NCI-H187 treated with DMSO at 0.1 percent for 48 hours (cell line): ENCODE measurements at places on chromosomes 2 and 18.

GRCh38 chr2:121653035-121653434 is 3.8 kb upstream of the CLASP1 start:
- no peak for DNase-seq

GRCh38 chr2:150555611-150556356 is 68.3 kb upstream of the RND3 start:
- no peak for DNase-seq

DNA sequence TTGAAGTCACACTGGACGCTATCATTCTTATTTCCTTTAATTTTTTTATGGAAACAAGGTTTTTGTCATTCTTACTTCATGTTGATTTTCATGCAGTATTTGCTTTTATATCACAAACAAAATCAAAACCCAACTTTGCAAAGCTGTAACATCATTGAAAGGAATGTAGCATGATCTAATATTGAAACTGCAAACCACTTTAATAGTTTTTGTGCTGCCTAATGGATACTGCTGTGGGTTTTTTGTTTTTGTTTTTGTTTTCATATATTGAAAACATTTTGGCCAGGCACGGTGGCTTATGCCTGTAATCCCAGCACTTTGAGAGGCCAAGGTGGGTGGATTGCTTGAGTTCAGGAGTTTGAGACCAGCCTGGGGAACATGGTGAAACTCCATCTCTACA is 81.6 kb downstream of the MAP2 start:
- DNase-seq = no peak

- no peak for DNase-seq
Measured at GRCh38 chr2:3712424-3712823, 9.0 kb downstream of the DCDC2C start.

- peak; percentile 77 for DNase-seq
Measured at GRCh38 chr2:6863792-6864191, 1.9 kb downstream of the CMPK2 start.

GRCh38 chr2:53668624-53669026 is 99.0 kb upstream of the CHAC2 start:
- DNase-seq = no peak

GRCh38 chr2:102336502-102336945 is 19.1 kb upstream of the IL18R1 start:
- no peak for DNase-seq

- no peak for DNase-seq
Measured at GRCh38 chr2:156797832-156798231, 361.7 kb downstream of the GPD2 start.

GRCh38 chr2:19490846-19491435 is 132.5 kb upstream of the OSR1 start:
- no peak for DNase-seq

DNA sequence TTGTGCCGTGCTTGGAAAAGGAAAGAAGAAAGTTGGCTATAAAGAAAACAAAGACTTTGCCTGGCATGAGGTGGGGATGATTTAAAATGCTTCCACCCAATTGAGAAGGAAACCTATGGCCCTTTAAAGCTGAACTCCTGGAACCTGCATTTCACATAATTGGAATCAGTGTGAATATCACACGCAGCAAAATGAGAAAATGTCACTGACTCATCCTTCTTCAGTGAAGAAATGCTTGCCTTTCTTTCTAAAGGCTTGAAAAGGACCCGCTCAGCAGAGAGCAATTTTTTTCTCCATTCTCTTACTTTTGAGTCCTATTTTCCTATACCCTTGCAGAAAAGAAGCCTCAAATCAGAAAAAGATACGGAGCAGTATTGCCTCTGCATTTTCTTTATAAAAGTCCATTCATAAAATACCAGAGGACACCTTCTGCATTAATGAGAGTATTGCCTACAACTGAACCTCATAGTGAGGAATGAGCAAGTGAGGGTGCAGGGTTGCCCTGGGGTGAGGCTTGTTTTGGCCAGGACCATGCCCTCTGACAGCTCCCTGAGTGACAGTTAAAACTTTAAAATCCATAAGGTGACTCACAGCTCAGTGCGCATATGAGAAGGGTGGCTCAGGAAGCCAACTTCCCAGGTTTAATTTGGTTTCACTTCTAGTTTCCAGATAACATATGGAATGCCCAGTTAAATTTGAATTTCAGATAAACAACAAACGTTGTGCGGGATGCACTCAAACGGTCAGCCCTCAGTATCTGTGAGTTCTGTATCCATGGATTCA is 191.9 kb upstream of the GYPC start:
- DNase-seq = no peak

- no peak for DNase-seq
Measured at GRCh38 chr2:16952805-16953204, 287.2 kb upstream of the CYRIA start.

DNA sequence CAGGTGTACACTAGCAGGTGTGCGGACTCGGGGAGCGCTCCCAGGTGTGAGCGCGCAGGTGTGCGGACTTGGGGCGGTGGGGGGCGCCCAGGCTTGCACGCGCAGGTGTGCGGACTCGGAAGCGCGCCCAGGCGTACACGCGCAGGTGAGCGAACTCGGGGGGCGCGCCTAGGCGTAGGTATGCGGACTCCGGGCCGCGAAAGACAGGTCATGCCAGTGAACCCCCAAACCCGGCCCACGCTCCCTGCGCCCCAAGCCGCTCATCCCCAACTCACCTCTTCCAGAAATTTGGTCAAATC is 342 bp downstream of the CYB5A start:
- no peak for DNase-seq

DNA sequence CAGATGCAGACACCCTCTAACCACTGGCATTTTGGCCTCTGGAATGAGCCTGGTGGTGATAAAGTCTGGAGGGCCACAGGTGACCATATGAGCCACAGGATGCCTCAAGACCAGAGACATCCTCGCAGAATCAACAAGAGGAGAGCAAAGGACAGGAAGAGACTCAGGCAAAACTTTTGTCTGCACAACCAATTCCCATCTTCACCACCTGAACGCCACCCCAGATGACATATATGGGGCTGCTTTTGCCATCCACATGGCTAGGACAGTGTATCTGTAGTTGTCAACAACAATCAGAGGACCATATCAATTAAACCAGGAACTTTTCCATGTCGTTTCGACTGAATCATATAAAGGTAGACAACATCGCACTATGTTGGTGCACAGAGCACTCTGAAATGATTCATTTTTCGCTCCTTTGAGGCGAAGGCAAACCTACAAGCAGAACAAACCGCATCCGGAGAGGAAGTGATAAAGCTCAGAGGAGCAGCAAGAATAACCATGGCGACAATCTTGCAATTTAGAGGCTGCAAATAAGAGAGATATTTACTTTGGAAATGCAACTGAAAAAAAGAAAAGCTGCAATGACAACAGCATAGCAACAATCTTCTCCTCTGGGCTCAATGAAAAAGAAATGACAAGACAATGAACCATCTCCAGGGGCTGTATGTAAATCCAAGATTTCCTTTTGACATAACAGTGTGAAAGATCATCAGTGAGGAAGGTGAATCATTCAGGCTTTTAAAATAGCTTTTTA is 204.5 kb downstream of the ARL4C start:
- DNase-seq = no peak

- DNase-seq = no peak
Measured at GRCh38 chr2:133553251-133553650, 15.0 kb downstream of the NCKAP5 start.

- DNase-seq = no peak
Measured at GRCh38 chr2:20490300-20491181, 43.7 kb downstream of the RHOB start.

GRCh38 chr18:2281086-2281485 is 290.2 kb downstream of the METTL4 start:
- no peak for DNase-seq

- no peak for DNase-seq
Measured at GRCh38 chr2:29769847-29770246, 151.5 kb downstream of the ALK start.

DNA sequence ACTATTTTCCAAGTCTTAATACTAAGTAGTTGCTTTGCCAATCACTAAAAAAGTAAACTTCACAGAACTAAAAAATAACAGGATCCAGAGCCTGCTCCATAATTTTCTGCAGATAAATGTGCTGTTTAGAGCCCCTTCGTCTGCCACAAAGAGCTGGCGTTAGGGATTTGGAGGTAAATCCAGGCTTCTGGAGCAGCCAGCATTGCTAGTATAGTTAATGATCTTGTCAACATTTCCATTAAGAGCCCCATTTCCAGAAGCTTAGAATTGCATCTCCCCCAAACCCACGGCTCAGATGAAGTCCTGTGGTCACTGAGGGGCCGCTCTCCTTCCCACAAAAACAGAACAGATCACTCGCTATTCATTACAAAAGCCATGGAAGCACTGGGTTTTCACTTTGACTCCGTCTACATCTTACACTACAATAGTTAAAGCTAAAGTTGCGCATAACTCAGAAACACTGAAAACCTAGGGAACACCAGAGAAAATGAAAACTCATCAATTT is 41.9 kb downstream of the ZNF516 start:
- DNase-seq = no peak

- DNase-seq = no peak
Measured at GRCh38 chr18:54956506-54956905, 2.8 kb downstream of the CCDC68 start.

DNA sequence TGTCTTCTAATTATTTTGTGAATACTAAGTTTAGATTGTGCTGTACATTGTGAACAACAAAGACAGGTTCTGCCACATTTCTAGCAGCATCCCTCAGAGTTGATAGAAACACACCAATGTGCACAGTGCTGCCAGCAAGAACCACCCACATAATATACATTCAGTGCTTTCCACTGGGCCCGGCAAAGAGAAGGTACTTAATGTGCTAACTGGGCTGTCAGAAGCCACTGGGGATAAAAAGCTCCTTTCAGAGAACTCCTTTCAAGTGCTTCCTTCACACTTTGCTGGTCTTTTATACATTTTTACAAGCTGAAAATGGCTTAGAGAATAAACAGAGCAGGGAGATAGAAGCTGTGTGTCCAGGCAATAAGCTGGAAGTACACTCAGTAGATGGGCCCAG is 58.0 kb upstream of the CAPN13 start:
- DNase-seq = no peak

DNA sequence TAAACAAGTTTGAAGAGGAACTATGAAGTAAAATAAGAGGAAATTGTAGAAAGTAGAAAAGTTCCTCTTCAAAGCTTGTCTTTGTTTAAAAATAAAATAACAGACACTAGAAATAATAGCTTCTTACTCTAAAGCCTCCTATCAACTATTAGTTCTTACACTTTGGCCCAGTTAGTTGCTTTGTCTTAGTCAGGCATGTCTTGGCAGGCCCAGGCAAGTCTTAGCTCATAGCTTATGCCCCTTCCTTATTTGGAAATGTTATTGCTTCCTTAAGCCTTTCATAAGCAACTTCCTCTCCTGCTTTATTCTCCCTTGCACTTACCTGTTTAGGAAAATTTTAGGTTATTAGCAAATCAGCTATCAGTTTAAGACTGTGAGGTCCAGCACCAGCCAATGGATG is 950.6 kb upstream of the LRATD1 start:
- no peak for DNase-seq

DNA sequence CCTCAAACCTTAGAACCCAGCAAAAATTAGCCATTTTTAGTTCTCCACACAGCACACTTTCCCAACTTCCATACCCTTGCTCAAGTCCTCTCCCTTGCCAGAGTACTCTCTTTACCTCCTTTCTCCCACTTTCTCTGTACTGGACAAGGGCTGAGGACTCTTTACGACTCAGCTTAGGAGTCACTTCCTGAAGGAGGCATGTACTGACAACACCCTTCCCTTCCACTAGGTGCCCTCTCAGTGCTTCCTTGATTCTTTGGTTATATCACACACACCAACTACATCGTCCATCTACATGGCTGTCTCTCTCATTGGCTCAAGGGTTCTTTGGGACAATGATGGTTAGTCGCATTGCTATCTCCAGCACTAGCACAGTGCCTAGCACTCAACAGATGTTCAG is 5.2 kb upstream of the C18orf63 start:
- no peak for DNase-seq

- no peak for DNase-seq
Measured at GRCh38 chr18:3256693-3257626, 5.0 kb upstream of the MYL12B start.

DNA sequence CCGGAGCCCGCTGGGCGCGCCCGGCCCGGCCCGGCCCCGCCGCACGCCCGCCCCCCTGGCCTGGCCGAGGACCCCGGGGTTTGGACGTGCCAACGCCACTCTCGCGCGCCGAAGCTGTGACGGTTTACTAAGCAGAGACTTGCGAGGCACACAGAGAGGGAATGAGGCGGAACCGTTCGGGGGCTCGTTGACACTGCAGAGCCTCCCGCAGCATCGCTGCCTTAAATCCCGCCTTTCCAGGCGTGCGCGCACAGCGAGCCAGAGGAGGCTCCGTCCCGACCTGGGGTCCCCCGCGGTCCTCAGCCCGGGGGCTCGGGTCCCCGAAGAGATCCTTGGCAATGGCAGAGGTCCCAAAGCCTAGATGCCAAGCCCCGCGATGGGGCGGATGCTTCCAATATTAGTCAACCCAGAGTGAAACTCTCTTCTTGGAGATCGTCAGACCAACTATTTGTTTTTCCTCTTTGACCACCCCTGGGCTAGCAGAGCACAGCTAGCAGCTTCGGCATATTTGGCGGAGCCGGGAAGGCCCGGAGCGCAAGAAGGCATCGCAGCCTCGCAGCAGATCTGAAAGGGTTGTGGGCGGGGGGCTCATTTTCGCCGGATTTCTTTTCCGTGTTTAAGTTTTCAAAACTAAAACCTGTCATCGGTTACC is at the start of gene ZNF385B:
Gene ZNF385B, minus strand, starts transcription at position 197 of the 652 bp plus-strand sequence.
- DNase-seq = no peak

DNA sequence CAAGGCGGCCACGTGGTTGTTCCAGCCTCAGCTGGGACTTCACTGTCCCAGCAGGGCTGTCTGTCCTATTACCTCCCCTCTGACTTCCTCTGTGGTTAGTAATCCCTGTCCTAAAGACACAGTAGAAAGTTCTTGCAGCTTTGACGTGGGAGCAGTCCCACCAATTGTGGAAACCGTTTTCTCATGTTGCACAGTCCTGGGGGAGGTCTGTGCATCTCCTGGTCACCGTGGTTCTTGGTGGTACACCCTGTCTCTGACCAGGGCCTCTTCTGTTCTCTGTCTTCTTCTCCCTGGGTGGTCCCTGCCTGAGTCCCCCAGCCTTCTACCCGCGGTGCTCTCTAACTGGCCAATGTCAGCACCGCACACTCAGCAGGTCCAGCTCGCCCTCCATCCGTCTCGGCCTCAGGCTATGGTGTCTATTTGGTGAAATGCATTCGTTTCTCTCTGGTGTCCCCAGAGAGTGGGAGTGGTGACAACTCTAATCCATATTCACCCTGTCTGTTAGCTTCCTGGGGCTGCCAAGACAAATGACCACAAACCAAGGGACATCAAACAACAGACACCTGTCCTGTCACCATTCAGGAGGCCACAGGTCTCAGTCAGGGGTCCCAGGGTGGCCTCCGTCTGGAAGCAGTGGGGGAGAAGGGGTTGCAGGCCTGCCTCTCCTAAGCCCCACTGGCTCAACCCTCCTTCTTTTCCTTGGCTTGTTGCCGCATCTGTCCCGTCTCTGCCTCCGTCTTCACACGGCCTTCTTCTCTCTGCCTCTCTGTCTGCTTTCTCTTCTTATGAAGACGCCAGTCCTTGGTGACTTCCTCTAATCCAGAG is 99.8 kb downstream of the SH3BP4 start:
- DNase-seq = no peak

DNA sequence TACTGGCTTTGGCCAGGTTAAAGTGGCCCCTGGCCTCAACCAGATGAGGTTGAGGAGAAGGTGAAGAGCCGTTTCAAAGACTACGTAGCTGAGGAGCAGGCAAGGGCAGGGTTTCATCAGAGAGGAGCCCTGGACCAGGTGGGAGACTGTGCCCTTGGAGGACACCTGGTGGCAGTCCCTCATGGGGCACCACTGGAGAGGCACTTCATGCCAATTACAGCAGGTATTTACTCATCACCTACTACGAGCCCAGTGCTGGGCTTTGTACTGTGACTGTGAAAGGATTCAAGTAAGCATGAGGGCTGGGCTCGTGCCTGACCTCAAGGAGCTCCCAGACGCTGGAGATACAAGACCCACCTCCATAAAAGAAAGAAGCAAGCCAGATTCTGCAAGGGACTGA is 37.6 kb downstream of the SMAD7 start:
- no peak for DNase-seq
